GM18507 (cell line): ENCODE measurements at places on chromosomes 12 and 14.

DNA sequence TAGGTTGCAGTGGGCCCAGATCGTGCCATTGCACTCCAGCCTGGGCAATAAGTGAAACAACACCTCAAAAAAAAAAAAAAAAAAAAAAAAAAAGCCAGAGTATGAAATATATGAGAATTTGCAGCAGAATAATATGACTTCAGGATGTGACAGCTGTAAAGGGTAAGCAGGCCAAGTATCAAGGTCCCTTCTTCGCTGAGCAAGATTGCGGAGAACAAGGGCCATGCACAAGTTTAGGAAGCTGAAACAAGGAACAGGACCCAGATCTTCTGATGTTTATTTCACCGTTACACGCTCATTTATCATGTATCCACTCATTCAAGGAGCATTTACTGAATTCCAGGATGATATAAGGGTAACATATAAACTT lies 659 bp upstream of the FOXJ2 start:
- no peak for DNase-seq

- no peak for DNase-seq
Observed at GRCh38 chr12:59087691-59088090, 167.4 kb upstream of the LRIG3 start.

GRCh38 chr14:32121948-32122347 lies 44.8 kb downstream of the ARHGAP5 start:
- DNase-seq = no peak

- DNase-seq = peak; percentile 66
Observed at GRCh38 chr14:75249251-75249957, 29.2 kb upstream of the FOS start.

DNA sequence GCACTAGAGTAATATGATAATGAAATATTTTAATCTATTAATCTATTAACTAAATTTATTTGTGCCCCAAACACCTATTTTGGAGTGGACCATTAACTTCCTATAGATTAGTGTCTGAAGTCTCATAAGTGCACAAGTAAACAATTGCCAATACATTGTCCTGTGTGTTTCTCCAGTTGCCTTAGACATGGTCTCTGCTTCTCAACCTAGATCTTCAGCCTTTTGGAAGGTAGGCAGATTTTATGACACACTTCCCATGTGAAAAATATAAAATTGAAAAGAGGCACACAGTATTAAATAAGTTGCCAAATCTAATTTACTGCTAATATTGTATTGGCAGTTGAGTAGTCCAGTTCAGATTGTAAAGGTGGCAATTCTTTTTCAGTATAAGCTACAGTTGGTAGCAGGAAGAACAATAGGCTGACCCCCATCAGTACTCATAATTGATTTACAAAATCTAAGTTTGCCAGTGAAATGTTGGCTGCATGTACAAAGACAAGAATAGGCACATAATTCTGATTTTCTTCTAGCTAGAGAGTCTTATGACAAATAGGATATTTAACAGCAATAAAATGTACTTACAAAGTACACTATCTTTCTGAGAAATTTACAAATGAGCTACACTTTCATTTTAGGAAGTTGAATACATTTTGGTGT lies 10.8 kb downstream of the A2M start:
- no peak for DNase-seq

DNA sequence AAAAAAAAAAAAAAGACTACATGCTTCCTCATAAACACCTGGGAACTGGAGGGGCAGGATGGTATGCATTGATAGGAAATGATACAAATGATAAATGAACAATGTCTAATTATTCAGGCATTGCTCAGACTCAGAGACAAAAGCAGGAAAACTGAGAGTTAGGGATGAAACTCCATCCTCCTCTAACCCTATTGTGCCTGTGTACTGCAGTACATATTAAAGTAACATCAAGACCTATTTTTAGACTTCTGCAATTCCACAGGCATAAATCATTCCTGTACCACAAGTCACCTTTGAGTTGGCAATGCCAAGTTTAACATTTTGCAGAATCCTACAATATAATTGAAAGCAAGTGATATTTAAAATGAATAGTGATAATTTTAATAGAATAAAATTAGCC lies 156.5 kb upstream of the USP15 start:
- no peak for DNase-seq

DNA sequence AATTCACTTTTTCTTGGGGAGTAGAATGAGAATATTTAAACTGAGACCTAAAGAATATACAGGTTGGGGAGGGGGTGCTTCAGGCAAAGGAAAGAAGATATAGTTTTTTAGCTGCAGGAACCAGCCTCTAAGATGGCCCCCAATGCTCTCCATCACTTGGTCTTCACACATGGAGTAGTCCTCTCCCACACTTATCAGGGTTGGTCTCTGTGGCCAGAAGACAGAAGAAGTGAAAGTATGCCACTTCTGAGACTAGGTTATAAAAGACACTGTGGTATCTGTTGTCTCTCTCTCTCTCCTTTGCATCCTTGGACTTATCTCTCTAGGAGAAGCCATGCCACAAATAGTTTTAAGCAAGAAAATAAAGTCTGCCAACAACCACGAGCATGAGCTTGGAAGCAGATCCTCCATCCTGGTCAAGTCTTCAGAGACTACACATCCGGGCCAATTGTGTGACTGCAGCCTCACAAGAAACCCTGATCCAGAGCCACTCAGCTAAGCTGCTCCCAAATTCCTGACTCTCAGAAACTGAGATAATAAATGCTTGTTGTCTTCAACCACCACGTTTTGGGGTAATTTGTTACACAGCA lies 18.0 kb downstream of the PUS7L start:
- no peak for DNase-seq

DNA sequence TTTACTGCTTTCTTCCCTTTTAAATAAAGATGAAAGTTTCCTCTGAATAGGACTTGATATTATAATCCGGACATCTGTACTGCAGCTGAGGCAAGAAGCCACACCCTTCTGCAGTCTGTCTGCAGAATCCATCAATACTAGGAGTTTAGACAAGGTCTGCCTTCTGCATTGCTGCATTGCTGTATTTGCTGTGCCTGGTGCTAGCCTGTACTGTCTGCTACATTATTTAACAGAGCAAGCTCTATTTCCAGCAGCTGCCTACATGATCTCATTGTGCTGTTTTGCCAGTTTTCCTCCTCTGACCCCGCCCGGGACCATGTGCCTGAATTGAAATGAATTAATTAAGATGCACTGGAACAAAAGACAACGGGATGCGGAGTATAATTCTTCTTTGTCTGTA lies 1.7 kb downstream of the TUBA1A start:
- DNase-seq = no peak

- DNase-seq = no peak
Observed at GRCh38 chr12:66776974-66777373, 98.1 kb upstream of the GRIP1 start.

DNA sequence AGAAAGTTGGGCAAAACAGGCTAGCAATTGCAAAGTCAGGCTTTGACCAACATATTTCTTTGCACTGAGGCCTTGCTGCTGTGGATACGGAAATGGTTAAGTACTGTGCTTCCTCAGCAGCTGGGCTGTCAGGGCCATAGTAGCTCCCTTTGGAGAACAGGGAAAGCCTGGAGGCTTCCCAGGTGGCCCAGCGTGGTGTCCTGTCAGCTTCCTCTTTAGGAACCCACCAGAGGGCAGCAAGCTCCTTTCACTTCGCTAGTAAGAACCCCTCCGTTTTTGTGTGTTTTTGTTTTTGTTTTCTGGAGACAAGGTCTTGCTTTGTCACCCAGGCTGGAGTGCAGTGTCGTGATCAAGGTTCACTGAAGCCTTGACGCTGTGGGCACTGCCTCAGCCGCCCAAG lies 1.7 kb upstream of the CFAP251 start:
- no peak for DNase-seq

GRCh38 chr14:93855737-93856136 lies 67.5 kb upstream of the PRIMA1 start:
- DNase-seq = no peak

DNA sequence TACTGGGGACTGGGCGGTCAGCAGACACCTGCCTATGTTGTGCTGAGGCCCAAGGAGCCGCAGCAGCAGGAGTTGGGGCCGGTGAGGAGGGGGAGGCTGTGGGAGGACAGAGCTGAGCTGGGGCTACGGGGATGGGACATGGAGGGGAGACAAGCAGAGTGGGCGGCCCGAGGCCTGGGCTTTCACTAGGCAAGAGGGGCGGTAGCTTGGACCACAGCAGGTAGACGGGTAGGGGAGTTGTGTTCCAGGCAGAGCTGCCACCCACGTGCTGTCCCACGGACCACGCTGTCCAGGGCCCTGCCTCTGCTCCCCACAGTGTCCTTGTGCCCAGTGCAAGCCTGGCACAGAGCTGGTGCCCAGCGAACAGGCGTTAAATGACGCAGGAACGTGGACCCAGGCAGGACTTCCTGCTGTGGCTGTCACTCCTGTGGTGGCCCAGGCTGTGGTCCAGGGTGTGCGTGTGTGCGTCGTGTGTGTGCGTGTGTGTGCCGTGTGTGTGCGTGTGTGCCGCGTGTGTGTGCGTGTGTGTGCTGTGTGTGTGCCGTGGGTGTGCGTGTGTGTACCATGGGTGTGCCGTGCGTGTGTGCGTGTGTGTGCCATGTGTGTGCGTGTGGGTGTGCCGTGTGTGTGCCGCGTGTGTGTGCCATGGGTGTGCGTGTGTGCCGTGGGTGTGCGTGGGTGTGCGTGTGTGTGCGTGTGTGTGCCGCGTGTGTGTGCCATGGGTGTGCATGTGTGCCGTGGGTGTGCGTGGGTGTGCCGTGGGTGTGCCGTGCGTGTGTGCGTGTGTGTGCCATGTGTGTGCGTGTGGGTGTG lies 6.8 kb downstream of the CEP170B start:
- no peak for DNase-seq

GRCh38 chr14:23052671-23053070 lies 4.6 kb downstream of the CDH24 start:
- no peak for DNase-seq

DNA sequence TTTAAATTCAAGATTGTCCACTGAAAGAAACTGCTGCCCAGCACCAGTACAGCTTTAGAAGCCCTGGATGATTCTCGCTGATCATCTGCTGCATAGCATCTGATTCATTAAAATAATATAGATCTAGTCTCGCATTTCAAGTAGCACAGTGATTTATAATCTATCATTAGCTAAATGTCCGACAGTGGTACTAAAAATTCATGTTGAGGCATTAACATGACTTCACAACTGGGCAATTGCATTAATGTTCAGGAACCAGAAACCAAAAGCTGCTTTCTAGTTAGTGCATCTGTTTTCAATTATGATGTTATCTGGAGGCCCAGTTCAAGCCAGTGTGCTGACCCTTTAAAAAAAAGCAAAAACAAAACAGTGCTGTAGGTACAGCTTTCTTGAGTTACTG lies 1987.2 kb upstream of the SEL1L start:
- DNase-seq = no peak

GRCh38 chr14:72880820-72881219 lies 13.1 kb downstream of the DPF3 start:
- DNase-seq = no peak

GRCh38 chr14:55593698-55594097 lies 13.7 kb downstream of the KTN1 start:
- DNase-seq = no peak

DNA sequence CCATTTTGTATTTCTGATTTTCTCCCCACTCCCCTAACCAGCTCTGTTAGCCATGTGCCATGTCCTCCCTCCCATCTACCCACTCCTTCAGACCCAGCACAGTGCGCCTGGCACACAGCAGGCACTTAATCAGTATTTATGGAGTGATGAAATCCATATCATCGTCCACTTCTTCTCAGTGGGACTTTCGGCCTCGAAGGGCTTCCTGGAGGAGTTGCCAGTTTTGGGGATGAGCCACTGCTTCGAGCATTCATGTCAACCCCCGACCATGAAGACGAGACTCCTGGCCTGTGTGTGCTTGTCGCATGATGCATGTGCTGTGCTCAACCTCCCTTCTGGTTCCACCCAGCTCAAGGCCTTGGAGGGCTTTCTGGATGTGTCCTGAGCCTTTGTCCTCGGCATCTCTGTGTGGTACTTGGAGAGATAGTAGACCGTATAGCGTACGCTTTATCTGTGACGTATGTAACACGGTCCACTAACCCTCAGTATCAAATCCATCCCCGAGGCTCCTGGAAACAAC lies 119.5 kb upstream of the RTL1 start:
- DNase-seq = no peak
